Kasumi-1 (cell line): ENCODE measurements at places on chromosomes 2 and 18.

DNA sequence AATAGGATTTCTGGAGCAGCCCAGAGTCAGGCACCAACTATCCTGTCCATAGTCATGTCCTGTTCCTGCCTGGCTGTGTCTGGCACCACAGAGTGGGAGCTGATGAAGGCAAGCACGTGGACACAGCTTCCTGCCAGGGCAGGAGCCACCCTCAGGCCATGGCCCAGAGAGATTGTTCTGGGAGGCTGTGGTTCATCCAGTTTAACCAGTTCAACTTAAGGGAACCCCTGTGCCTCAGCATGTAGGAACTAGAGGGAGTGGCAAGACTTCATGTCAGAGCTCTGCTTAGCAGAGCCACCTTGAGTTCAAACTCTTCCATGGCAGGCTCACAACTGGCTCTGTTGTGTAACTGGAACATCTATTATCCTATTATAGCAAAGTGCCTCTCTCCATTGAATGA lies 73.2 kb upstream of the NCKAP5 start:
- DNase-seq: no peak

GRCh38 chr18:77600674-77601073 lies 351.0 kb downstream of the GALR1 start:
- DNase-seq: no peak

DNA sequence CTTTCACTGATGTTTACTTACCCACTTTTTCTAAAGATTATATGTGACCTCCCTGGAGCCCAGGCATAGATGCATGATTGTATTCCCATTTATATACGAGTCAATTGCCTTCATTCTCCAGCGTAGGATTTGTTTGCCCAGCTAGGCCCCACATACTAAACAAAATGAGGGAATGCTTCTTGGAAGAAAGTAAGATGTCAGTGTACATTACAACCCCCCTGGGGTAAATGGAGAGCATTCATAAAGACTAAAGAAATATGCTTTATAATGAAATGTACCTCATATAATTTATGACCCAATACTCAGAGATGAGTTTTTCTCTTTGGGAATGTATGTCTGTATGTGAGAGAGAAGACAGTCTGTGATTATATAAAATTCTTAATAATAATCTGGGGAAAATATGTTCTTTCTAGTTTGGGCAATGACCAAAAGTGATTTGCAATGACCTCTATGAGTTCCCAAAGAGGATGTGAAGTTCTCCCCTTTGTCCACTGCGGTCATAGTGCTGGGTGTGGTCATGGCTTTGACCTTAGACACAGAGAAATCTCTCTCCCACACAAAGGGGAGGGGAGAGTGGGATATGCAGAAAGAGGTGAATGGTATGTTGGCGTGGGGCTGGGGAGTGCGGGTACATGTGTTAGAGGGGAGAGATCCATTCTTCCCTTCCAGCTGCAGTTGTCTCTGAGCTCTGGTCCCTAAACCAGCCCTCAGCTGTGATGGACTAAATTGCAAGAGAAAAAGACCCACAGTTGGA lies 175.6 kb downstream of the EN1 start:
- no peak for DNase-seq

DNA sequence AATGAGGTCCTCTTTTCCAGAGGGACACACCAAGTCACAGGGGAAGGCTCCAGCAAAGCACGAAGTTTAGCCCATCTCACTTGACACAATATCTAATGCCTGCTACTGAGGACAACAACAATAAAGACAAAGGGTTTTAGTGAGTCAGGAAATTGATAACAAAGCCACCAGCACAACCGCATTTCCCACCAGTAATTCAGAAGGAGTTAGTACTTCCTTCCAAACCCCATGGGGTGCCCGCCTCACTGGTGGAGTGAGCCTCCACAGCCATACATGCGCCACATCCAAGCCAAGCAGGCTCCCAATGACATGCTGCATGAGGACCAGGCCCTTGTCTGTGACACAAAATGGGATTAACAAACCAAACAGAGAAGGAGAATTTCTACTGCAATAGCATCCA lies 40.1 kb downstream of the MRPL35 start:
- DNase-seq: no peak

DNA sequence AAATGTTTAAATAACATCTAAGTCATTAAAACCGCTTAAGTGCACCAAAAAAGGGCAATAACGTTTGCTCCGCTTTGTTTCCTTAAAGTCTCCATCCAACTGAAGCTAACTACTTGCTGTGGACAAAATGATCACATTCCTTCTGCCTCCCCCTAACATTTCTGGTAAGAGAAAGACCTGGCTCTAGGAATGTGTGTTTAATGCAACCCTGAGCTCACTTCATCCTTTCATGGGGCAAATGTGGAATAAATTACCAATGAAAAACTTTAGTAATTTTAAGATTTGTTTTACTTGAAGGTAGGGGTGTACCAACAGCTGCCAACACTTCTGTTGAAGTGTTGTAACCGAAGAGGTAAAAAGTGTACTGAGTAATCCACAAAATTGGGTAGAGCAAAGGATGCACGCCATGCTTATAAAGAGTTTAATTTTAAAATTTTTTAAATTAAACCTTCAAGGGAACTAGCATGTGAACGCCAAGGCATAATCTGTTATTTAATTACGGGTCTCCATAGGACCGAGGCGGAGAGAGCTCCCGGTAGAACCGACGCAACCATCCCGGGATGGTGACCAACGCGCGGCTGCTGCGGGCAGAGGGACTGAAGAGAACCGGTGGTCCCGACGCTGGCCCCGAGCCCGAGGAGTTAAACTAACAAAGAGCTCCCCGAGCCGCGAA lies 1.1 kb downstream of the HNRNPLL start:
- no peak for DNase-seq

- no peak for DNase-seq
These were observed 144.6 kb upstream of the SPRED2 start for GRCh38 chr2:65576861-65577601.

GRCh38 chr2:83388804-83389203 lies 1070.3 kb downstream of the SUCLG1 start:
- peak; percentile 32 for DNase-seq

GRCh38 chr18:24543795-24544498 lies 83.5 kb downstream of the HRH4 start:
- DNase-seq: no peak

DNA sequence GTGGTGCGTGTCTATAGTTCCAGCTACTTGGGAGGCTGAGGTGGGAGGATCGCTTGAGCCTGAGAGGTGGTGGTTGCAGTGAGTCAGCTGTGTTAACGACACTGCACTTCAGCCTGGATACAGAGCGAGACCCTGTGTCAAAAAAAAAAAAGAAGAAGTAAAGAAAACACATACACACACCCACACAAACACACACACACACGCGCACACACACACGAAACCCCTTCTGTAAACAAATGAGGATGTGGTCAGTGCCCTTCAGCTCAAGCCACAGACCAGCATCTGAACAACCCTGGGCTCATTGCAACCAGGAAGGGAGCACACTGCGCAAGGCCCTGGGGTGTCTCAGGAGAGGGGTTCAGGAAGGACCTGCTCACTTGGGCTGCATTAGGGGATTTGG lies 47.9 kb upstream of the KCNF1 start:
- DNase-seq: peak; percentile 45

GRCh38 chr2:241966647-241967466 lies 97.3 kb downstream of the RTP5 start:
- DNase-seq: no peak

GRCh38 chr18:50969448-50969847 lies 1.6 kb downstream of the ELAC1 start:
- DNase-seq: no peak

- peak; percentile 79 for DNase-seq
These were observed 12.4 kb downstream of the DYM start for GRCh38 chr18:49447810-49448745.

GRCh38 chr2:42141687-42142546 lies 27.2 kb upstream of the EML4 start:
- DNase-seq: peak; percentile 39

- DNase-seq: no peak
These were observed 211.0 kb downstream of the CYRIA start for GRCh38 chr2:16454621-16455020.

DNA sequence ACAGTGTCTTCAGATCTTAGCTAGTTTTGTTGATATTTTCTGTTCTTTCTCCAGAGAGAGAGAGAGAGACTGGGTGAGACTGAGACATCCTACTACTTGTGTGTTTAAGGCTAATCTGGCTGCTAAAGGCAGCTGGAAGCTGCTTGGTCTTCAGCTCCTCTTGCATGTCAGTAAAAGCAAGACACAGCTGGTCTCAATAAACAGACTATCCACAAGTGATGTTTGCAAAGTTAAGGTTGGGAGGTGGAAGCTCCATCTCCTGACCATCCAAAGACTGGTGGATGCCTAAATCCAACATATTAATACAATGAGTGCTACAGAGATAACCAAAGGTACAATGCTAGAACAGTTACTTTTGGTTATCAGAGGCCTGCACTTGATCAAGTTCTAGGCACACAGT lies 17.8 kb downstream of the ERFE start:
- DNase-seq: no peak

DNA sequence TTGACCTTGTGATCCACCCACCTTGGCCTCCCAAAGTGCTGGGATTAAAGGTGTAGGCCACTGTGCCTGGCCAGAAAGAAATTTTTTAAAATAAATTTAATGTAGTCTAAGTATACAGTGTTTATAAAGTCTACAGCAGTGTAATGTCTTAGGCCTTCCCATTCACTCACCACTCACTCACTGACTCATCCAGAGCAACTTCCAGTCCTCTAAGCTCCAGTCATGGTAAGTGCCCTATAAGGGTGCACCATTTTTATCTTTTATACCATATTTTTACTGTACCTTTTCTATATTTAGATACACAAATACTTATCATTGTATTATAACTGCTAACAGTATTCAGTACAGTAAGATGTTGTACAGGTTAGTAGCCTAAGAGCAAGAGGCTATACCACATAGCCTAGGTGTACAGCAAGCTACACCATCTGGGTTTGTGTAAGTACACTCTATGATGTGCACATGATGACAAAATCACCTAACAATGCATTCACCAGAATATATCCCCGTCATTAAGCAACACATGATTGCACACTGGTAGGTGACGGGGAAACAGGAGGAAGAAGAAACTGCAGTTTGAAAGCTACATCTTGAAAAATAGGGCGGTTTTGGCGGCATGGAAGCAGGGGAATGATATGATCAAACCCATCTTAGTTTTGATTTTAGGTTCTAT lies 105.1 kb upstream of the ITGB6 start:
- no peak for DNase-seq

- no peak for DNase-seq
These were observed 589.6 kb upstream of the FAM98A start for GRCh38 chr2:34188464-34189303.

DNA sequence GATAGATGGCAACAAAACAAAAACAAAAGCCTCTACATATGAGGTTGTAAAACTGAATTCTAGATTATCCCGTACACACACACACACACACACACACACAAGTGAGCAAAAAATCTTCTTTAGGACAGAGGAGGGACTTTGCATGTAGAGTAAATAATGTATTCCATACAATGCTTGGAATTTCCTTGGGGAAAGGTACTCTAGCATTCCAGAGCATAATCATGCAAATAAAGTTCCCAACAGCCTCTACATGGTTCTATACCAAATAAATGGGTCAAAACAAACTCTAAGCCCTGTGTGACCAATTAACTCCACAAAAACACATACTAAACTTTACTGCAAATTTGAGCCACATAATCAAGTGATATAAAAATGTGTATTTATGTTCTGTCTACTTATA lies 191.4 kb downstream of the RBM43 start:
- no peak for DNase-seq

GRCh38 chr18:63850636-63851035 lies 36.9 kb upstream of the SERPINB2 start:
- DNase-seq: no peak

GRCh38 chr2:154974041-154974440 lies 275.5 kb downstream of the KCNJ3 start:
- DNase-seq: no peak

GRCh38 chr2:28565720-28566295 lies 69.9 kb downstream of the PLB1 start:
- no peak for DNase-seq

- DNase-seq: no peak
These were observed 408.7 kb downstream of the PIK3C3 start for GRCh38 chr18:42363446-42364441.

DNA sequence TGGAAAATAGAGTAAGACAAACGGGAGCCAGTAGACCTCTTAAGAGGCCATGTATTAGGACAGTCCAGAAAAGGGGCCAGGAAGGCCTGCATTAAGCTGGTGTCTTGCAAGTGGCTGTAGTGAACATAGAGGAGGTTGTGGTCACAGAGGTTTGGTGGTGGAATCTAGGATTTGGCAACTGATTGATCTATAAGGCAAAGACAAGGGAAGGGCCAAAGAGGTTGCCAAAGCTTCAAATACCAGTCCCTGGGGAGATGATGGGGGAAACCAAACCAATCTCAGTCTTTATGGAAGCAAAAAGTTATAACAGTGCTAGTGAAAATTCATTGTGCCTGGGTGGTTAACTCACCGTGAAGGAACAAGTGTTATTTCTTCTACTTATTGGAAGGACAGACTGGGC lies 28.7 kb upstream of the RTN4 start:
- no peak for DNase-seq

- no peak for DNase-seq
These were observed 268.0 kb upstream of the LRATD1 start for GRCh38 chr2:14364471-14364870.

DNA sequence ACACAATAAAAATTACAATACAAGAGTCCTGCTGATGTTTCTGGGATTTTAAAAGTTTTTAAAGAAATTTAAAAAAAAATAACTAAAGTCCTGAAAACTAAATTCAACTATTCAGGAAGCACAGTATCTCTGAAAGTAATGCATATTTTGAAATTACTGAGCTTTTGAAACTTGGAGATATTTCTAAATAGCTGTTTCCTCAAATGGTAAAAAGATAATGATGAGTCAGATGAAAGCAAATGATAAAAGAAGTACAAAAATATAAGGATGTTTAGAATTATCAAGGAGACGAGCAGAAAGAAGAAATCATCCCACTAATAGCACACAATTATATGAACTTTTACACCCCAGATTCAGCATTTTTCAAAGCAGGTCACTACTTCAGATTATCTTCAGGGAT lies 90.2 kb upstream of the SLC25A52 start:
- no peak for DNase-seq

GRCh38 chr2:201257956-201258665 lies 2.2 kb upstream of the CASP8 start:
- DNase-seq: peak; percentile 98

- DNase-seq: no peak
These were observed 27.3 kb upstream of the C2orf66 start for GRCh38 chr2:196836440-196836839.

DNA sequence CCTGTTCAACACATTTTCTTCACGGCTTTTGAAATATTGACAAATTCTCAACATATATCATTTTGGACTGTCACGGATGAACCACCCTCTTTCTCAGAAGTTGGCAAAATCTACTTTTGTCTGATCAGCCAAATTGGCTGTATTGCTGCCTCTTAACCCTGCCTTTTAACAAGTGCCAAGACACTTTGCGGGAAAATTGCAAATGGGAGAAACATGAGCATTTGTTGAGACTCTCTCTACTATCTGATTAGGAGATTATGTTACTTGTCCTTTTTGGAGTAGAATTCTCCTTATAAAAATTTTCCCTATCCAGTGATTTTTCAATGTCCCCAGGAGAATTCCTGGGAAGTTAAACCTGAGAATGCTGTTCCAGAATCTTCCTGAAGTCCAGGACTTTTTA lies 256.2 kb upstream of the ZSWIM2 start:
- no peak for DNase-seq

GRCh38 chr2:226788881-226789490 lies 10.6 kb downstream of the IRS1 start:
- DNase-seq: no peak

GRCh38 chr18:23573626-23574431 lies 12.5 kb downstream of the NPC1 start:
- DNase-seq: no peak
